Stromal cell of bone marrow (primary cell): ENCODE measurements at places on chromosomes 5 and 9.
A peak's percentile ranks its signal among the peaks of the same experiment; 100 is the strongest.

GRCh38 chr9:76223749-76224340 is 170.4 kb downstream of the RFK start:
- DNase-seq, result peak; percentile 10

DNA sequence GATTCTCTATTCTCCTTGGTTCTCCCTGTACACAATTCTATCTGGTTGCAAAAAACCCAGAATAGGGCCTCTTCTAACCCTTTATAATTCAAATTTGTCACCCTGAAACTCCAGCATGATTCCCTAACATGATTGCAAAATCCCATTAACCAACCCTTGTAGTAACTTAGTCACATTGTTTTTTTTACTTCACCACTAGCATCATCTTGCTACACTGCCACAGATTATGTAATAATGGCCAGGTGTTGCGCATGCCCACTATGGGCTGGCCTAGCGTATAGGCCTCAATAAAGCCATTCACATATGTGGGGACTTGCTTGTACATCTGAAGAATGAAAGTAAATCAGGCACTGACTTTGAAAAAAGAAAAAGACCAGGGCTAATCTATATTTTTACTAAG is 25.7 kb downstream of the FAM170A start:
- peak; percentile 17 for DNase-seq

DNA sequence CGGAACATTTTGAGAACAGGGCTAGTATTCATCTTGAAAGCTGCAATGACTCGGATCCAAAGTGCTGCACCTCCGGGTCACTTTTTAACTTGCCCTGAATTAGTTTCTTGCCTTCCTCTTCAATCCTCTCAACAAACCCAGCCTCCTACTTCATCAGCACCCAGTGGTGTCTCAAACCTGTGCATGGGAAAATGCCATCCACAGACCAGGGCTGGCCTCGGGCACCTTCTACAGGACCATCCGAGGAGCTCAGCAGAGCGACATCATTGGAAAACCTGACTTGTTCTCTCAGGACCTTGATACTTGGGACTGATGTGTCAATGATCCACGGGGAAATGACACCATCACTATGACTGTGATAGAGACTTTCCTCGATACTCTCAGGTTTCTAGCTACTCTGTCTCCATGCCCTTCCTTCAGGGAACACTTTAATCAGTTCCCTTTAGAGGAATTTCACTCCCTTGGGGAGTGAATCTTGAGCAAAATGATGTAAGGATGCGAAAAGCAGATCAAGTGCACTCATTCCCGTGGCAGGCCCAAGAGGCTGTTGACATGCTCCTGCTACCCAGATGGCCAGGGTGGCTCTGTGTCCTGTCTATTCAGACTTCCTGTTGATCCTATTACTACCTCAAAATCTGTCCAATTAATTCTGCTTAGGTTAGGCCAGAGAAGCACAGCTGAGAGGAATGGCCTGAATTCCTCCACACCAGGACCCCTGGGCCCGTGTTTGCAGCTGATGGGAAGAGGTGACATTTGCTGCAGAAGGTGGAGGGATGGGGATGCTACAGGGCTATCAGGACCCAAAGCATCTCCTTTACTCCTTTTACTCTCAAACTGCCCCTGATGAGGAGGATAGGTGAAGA is 96.5 kb upstream of the SLC25A48 start:
- no peak for DNase-seq

DNA sequence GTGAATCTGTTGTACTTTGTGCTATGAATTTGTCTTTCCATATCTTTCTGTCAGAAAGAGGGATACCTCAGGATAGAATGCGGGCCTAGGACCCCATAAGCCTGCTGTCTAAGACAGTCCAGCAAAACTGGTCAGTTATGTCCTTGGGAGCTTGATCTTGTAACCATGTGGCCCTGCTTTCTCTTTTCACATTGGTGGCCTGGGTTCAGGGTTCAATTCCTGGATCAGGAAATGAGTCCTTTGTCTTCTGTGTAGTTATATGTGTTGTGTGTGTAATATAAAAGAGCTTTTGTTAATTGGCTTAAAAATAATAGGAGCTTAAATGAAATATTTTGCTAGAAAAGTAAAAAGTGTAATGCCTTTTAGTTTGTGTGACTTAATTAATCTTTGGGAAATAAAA is 16.9 kb downstream of the FREM1 start:
- DNase-seq, result no peak

DNA sequence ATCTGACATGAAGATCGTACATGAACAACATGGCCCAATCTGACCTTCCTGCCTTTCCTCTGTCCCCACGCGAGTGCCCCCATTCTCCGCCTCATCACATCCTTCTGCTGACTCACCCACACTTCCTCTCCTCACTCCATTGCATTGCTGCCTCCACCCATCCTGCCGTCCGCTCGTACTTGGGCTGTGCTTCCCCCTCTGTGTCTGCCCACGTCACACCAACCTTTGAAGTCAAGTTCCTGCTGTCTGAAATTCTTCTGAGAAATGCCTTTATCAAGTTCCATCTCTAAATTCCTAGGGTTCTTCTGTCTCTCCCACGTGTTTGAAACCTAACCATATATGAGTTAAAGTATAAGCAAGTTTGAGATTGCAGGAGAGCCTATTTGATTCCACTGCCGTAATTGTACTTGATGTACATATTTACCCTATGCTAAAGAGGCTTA is 18.0 kb upstream of the STARD4 start:
- no peak for DNase-seq

- no peak for DNase-seq
Measured at GRCh38 chr5:6235726-6236125, 142.6 kb downstream of the MED10 start.

GRCh38 chr9:115921301-115921700 is 232.3 kb upstream of the PAPPA start:
- DNase-seq, result peak; percentile 78
